A549 treated with Mapracorat at 1 μM for 4 hours (cell line): ENCODE measurements at places on chromosomes 11 and 22. TPM values are rescaled to one million over a fixed set of nuclear protein-coding genes. Genes with fewer than 3 reads are reported as not detected.

The SUSD2 gene
- 62.5 to 83.3 TPM (median 77.2 TPM) in 5 replicates for total RNA-seq

The MYOD1 gene
- not detected in 5 replicates for total RNA-seq

The OR52A1 gene
- total RNA-seq: not detected in 5 replicates

The BEST1 gene
- 1.9 to 3.9 TPM (median 2.6 TPM) in 5 replicates for total RNA-seq

The CAPN1 gene
- total RNA-seq: 90.3 to 122 TPM (median 113 TPM) in 5 replicates

The TENM4 gene
- 0.02 to 0.45 TPM (median 0.17 TPM) in 5 replicates for total RNA-seq

The OSM gene
- 0.12 TPM in 1 of 5 replicates, not detected in the others for total RNA-seq

The APOL5 gene
- total RNA-seq: not detected in 5 replicates

The HBG2 gene
- total RNA-seq: not detected in 5 replicates

The GLYAT gene
- total RNA-seq: not detected in 5 replicates

The APOBEC3B gene
- 27.0 to 32.6 TPM (median 28.8 TPM) in 5 replicates for total RNA-seq
